ENCODE measurements at places on chromosomes 5 and 9.

GRCh38 chr5:136058039-136058971 lies 29.5 kb downstream of the TGFBI start:
- DNase-seq, result no peak

- no peak for DNase-seq
Observed at GRCh38 chr9:4055032-4055431, 244.8 kb downstream of the GLIS3 start.

DNA sequence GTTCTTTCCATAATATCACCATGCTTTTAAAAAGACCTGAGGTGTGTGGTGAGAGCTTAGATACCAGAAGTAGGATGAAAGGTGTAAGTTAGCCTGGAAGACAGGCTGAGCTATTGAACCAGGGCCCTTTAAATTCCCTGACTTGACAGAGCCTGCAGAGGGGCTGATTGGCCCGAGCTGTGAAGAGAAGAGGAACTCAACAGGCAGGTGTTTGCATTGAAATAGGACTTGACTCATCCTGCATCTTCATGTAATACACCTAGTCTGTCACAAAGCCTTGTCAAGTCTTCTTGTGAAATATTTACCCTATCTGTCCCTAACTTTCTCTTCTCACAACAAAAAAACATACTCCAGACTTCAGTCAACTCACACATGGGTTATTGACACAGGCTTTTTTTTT lies 16.6 kb upstream of the ANP32B start:
- DNase-seq, result no peak

GRCh38 chr5:62331921-62332320 lies 25.9 kb downstream of the KIF2A start:
- DNase-seq, result no peak

DNA sequence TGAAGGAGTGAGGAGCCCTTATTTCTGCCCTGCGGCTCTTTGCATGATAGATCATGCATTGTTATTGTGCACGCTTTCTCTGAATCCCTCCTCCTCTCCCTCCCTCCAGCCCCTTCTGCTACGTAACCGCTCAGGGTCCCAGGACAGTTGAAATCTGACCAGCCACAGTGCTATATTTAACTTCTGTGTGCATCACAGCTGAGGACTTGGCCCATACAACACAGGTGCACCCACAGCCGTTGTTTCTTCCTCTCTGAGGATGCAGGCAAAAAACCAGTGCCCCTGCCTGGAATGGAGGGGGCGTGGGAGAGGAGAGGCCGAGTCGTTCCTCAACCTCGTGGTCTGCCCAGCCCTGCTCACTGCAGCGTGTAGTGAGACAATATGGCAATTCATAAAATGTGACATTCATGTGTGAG lies 335.6 kb upstream of the CLINT1 start:
- DNase-seq, result no peak

DNA sequence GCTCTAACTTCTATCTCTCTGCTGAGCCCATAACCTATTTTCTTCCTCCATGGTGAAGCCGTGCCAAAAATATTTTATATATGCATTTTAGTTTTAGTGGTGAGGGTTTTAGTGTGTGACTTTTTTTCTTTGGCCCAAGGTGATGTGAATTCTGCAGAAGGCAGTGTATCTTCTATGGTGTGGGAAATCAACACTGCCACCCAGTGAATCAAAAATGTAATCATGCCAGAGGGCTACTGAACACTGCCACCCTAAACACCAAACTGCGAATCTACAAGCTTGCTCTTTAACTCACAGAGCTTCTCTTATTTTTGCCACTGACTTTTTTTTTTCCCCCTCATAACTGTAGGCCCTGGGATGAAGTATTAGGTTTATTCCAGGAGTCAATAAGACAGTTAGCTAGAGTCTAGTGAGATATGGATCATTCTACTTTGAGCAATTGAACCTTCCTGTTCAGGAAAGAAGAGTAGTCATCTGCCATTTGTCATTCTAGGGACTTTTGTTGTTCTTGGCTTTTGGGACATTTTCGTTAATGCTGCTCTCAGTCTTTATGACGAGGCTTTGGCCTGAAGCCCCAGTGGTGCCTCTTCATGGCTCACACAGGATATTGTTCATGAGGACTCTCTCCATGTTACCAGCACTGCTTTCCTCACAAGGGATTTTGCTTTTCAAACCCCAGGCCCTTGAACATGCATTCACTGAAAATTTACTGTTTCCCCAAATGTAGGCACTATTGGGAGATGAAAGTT lies 53.1 kb downstream of the C7 start:
- DNase-seq, result no peak

DNA sequence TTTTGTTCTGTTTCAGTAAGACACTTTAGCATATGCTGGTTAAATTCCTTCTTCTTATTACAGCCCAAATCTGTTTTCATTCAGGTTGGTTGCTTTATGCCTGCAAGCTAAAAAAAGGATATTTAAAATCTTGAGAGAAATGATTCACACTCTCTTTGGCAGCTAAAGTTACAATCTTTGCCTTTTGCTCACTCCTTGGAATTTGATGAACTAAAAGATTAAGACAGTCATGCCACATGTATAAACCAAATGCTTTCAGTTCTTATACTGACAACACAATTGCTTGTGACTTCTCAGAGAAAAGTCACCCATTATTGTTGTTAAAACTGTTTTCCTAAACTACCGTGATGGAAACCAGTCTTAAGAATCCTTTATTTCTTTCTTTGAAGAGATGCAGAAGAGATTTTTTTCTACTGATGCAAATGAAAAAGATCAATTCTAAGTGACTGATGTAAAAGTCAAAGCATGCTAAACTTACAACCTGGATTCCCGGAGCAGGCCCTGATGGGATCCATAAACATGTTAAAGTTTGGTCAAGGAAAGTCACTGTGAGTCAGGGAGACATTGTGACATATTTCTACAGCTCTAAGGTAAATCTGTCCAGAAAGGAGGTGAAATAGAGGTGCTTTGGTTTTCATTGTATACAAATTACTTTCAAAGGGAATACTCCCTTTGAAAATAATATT lies 144.2 kb upstream of the CDH10 start:
- DNase-seq, result no peak

DNA sequence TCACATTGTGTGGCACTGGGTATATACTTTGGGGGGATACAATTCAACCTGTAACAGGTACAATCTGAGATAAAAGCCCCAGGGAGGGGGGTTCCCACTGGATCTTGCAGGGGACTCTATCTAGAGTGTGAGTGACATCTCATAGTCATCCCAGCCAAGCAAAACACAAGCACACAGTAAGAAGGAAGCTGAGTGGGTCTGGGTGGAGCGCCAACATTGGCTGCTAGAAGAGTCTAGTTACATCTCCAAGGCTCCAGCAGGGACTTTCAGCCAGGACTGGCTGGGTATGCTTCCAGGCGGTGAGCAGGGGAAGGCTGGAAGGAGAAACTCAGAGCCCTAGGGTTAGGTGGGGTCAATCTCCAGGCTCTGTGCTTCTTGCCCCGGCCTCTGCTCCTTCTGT lies 53.0 kb downstream of the IL31RA start:
- DNase-seq, result peak; percentile 26

DNA sequence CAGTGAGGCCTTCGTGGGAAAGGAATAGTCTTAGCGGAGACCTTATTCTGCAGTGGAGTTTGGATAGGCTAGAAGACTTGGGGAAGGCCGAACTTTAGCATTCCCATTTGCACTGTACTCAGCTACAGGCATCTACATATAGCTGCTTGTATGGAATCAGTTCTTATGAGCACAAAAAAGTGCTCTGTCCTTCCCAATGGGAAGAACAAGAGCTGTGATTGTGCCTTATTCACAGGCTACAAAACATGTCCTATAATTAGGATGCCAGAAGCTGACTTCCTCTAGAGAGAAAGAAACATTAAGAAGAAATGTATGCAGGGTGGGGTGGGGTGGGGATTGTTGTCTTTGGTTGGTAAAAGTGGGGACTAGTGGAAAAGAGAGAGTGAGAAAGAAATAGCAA lies 154.7 kb downstream of the ATP10B start:
- DNase-seq, result no peak

GRCh38 chr9:127457191-127457878 lies 6.0 kb downstream of the LRSAM1 start:
- no peak for DNase-seq

DNA sequence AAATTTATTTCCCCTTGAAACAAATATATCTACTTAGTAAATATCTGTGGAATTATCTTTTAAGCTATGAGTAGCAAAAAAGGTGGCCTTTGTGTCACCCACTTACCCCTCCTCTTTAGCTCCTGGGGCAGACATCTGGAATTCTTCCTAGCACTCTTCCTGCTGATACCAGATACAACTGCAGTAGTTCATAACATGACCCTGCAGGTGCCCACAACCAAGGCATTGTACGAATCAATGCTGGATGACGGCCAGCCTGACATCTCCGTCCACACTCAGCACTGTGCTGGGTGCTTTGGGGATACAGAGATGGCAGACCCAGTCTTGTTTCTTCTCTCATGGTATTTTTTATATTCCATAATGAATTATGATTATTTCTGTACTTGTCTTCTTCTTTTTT lies 152.3 kb downstream of the GOLPH3 start:
- no peak for DNase-seq
